ENCODE measurements at places on chromosomes 16 and 17.

DNA sequence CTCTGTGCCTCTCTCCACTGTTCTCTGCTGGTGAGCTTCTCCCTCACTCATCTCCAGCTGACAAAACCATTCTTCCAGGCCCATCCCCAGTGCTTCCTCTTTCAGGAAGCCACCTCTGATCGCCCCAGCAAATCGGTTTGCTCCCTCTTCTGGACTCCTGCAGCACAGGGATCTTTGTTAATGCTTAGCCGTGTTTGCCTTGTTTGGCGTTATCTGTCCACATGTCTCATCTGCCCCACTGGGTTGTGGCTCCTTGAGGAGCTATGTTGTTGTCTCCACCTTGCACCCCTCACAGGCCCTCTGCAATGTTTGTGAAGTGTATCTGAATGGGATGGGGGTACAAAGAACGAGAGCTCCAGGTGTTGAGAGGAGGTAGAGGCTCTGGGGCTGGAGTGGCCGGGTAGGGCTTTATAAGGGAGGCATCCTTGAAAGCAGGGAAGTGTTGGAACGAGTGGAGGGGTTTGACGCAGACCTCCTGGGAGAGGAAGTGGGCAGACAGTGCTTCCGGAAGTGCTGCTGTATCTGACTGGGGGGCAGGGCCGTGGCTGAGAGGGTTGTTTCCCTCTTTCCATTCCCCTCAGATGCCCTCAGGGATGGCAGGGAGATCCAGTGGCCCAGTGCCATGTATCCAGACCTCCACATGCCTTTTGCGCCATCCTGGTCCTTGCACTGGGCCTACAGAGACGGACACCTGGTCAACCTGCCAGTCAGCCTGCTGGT, 27.8 kb downstream of the CASKIN2 start:
- peak; percentile 17 for ATAC-seq

DNA sequence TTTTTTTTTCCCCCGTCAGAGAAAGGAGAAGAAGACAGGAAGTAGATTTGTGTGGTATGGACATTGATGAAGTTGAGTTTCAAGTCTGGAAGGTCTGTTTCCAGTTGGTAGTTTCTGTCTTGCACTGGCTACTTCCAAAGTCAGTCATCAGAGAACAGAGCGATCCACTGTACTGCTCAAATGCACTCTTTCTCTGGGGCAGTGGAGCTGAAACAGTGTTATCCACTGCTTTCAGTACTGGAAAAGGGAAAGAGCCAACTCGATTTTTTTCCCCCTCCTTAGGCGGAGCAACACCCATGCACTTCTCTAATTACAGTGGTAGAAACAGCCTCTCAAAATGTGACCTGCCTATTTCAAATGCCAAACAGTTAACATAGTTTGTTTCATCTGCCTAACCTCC, 7.4 kb downstream of the PRKCA start:
- no peak for ATAC-seq

GRCh38 chr16:4891097-4891885, 44.0 kb downstream of the UBN1 start:
- ATAC-seq, result peak; percentile 4

- peak; percentile 59 for ATAC-seq
Measured at GRCh38 chr17:850851-851763, 69.0 kb downstream of the MRM3 start.

- ATAC-seq, result peak; percentile 60
Measured at GRCh38 chr17:21213638-21214014, 335 bp downstream of the TMEM11 start.

GRCh38 chr17:58040386-58040785, 33.3 kb upstream of the SRSF1 start:
- no peak for ATAC-seq

DNA sequence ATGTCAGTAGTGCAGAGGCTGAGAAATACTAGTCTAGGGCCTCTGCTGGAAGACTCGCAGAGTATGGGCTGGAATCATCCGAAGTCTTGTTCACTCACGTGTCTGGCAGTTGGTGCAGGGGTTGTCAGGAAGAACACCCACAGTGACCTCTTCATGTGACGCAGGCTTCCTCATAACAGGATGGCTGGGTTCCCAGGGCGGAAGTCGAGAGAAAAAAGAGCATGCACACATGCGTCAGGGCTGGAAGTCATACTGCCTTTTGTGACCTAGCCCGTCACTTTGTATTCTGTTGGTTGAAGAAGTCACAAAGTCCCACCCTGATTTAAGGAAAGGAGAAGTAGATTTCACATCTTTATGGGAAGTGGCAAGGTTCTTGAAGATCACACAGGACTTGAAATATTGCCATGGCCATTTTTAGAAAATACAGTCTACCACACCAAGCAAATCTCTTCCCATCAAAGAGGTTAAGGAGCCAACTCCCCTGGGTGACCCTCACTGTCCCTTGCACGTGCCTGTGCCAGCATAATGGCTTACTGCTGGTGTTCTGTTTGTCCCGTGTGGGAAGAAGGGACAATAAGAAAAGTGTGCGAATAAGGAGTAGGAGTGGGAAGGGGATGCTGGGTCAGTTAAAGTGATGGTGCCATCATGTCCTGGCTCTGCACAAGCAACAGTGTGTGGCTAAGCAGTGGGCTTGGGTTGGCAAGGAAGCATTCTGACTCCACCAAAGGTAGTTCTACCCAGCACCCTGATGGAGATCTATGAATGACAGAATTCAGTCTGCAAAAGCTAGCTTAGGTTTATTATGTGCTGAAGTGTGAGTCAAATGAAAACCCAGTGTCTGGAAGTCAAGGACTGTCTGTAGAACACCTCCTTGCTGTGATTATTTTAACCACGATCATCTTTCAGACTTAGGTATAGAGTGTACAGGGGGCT, 28.1 kb downstream of the HEATR3 start:
- ATAC-seq, result peak; percentile 51

GRCh38 chr17:4407216-4407615, 26.5 kb upstream of the SPNS3 start:
- peak; percentile 11 for ATAC-seq

GRCh38 chr16:75794426-75794825, 68.1 kb upstream of the CPHXL start:
- ATAC-seq, result no peak

DNA sequence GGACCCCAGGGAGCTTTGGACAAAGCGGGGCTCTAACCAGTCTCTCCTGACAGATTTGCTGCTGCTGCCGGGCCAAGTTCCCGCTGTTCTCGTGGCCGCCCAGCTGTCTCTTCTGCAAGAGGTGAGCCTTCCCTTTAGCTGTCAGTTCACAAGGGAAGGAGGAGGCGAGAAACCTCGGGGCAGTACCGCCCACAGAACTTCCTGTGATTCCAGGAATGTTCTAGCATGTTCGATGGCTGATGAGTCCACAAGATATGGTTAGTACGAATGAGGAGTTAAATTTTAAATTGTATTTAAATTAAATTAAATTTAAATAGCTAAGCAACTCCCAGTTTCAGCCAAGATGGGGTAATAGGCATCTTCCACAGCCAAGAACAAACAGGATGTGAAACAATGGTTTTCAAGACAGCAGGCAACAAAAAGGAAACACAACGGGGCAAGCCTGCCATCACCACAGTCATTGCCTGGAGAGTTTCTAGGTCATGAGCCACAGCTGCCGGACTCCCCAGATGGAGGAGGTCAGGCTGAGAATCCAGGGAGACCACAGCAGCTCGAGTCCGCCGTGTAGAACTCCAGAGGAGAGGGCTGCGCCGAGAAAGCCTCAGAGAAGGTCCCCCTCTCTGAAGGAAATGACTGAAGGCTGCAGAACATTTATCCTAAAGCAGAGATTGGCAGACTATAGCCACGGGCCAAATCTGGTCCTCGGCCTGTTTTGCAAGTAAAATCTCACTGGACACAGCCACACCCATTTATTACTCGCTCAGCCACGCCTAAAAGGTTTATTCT, 9.5 kb upstream of the TCF25 start:
- ATAC-seq, result peak; percentile 14

GRCh38 chr17:79811868-79812352, 15.0 kb upstream of the CBX8 start:
- no peak for ATAC-seq

- ATAC-seq, result no peak
Measured at GRCh38 chr16:50252082-50252611, 14.2 kb upstream of the ADCY7 start.

DNA sequence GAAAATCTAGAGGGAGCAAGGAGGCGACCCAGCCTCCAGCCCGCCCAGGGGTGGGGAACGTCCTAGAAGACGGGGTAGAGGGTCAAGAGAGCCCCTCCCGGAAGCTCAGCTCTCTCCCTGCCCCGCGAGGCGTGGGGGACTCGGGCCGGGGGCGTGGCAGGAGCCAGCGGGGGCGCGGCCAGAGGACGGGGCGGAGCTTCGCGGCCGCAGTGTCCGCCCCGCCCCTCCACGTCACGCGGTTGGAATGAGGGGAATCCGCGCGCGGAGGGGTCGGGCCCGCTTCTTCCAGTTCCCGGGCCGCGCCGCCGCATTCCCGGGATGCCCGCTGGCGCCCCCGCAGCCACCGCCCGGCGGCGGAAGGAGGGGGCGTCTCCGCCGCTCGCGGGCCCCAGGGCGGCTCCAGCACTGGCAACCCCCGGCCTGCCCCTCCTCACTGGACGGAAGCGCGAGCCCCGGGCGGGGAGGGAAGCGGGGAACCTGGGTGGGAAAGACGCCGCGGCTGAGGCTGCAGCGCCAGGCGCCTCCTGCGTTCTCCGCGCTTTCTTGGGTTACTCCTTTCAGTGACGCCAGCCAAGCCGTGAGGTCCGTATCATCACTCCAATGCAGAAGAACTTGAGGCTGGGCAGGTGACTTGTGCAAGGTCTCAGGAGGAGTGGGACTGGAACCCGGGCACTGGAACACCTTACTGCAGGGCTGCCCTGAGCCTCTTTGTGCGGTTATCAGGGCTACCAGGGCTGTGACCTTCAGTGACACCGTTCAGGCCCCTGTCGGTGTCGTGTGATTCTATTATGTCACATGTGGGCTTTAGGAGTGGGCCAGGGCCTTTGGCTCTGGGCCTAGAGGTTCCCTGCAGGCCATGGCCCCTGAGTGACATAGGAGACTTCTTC, 4.3 kb downstream of the MYO1C start:
- ATAC-seq, result peak; percentile 56

DNA sequence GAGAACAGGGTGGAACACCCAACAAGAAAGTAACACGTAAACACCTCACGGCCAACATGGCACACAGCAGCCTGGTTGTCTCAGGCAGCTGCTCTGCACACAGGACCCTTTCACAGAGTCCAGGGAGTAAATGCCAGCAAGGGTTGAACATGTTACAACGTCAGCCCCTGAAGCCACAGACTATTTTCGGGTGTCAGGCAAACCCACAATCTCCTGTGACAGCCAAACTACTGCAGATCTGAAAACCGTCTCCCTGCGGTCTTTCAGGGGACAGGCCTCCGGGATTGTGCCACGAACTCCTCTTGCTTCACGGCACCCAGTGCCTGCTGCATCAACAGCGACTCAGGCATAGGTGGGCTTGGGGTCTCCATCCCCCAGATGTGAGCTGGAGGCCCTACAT, 127.7 kb downstream of the XYLT1 start:
- ATAC-seq, result no peak

DNA sequence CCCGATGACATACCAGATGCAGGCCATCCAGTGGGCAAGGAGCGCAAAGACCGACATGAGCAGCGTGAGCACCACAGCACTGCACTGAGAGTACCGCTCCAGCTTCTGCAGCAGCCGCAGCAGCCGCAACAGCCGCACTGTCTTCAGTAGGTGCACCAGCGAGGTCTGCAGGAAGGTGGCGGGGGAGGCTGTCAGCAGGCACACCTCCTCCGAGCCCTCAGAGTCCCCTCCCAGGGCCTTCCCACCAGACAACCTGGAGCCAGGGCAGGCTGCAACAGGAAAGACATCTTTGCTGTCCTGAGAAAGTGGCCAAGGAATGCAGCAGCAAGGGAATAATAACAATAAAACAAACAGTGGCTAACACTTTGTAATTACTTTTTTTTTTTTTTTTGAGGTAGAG, 9.1 kb downstream of the KCNH4 start:
- ATAC-seq, result peak; percentile 34

Measured in esophagus mucosa (tissue), 1 donor.